ENCODE measurements at places on chromosomes 7 and 10. TPM values are rescaled to one million over a fixed set of nuclear protein-coding genes. Genes with fewer than 3 reads are reported as not detected.

DNA sequence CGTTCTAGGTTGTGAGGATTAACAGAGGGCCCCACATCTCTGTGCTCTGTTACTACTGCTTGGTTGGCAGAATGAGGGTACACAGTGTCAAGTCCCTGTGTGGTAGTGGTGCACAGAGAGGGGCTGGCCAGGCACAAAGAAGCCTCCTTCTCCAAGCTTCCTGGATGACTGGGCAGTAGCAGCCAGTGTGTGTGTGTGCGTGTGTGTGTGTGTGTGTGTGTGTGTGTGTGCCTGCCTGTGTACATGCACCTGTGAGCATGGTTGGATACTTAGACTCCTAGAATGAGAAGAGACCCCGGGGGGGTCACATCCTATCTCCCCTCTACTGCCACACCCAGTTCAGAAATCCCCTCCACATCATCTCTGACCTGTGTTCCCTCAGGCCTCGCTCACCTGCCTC, 146.7 kb upstream of the UNC5B start:
- DNase-seq, result no peak

- DNase-seq, result peak; percentile 64
These were observed 15.8 kb downstream of the DNMBP start for GRCh38 chr10:99993701-99994689.

- peak; percentile 65 for DNase-seq
These were observed 12.7 kb downstream of the LMTK2 start for GRCh38 chr7:98119256-98119918.

Gene OR2A1
- 0.17 TPM for total RNA-seq

Gene CDNF
- not detected for total RNA-seq

GRCh38 chr7:71308096-71308495, 176.2 kb downstream of the GALNT17 start:
- no peak for DNase-seq

- DNase-seq, result no peak
These were observed 991 bp upstream of the DLD start for GRCh38 chr7:107889992-107890391.

DNA sequence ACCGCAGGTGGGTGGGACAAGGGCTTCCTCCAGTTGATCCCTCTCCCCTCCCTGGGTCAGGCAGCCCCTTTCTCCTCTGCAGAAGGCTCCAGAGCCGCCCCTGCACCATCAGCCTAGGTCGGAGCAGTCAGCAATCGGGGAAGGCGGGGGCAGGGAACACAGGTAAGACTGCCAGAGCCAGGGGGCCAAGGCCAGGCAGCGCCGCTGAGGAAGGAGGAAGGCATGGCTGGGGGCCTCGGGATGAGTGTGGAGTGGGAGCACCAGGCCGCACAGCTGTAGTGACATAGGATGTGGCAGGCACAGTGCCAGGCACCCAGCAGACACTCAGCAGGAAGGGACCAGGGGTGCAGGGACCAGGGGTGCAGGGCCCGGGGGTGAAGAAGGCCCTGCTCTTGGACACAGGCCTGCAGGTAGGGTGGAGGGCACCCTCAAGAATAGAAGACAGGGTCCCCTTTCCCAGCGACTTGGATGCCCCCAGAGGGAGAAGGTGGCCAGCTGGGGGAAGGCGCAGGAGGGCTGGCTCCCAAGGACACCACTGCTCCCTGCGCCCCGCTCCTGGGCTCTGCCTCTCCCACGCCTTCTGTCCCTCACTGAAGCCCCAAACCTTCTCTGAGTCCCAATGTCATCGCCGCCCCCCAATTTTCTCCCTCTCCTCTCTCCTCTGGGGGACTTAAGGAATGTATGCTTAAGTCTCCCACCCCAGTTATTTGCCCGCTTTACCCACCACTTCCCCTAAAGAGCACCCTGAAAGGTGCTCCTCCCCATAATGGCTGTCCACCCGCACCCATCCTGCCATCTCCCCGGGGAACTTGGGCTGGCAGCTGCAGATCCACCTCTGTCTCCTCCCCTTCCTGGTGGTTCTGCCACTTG, 38.5 kb downstream of the CAMK2B start:
- no peak for DNase-seq

DNA sequence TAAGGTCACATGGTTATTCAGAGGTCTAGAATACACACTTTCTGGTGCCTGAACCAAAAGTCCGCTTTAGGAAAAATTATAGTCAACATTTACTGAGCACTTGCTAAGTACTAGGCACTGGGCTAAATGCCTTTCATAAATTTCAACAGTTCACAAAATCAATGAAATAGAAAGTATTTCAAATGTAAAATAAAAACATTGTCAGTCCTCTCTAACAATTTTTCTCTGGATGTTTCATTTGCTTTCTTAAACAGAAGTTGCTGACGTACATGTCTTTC, 61.7 kb downstream of the HHEX start:
- no peak for DNase-seq

Measured in Daoy (cell line).